Daoy (cell line): ENCODE measurements at places on chromosomes 2 and 18. TPM values are rescaled to one million over a fixed set of nuclear protein-coding genes. Genes with fewer than 3 reads are reported as not detected.

DNA sequence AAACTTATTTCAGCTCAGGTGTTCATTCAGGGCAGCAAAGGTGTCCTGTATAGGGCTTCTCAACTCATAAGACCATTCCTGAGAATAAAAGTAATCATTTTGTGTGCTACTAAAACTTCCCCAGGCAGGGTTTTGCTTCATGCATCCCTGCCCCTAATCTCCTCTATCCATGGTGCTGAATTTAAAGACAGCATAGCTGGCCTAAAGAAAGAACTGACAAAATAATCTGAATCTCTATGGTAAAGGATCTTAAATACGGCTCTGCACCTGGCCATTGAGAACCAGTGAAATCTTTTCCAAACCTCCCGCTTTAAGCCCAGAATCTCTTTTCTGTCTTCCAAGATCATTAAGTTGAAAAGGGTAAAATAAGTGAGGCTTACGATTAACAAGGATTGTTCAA is 292.1 kb upstream of the KLHL29 start:
- DNase-seq, result no peak

DNA sequence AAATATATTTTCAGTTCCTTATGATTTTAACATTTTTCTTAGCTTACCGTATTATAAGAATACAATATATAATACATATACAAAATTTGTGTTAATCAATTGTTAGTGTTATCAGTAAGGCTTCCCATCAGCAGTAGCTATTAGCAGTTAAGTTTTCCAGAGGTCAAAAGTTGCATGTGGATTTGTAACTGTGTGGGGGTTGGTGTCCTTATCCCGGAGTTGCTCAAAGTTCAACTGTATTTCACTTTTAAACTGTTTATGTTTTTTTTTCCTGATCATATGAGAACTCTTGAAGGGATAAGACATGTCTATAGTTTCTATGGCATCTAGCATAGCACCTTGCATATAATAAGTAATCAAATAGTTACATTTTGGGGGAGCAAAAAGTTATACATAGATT is 11.9 kb upstream of the MFSD6 start:
- no peak for DNase-seq

GRCh38 chr2:39240758-39241157 is 3.0 kb downstream of the CDKL4 start:
- no peak for DNase-seq

Gene CCDC68
- 0.18 and 3.5 TPM in 2 replicates for total RNA-seq

Gene G6PC2
- total RNA-seq, result not detected in 2 replicates

- DNase-seq, result no peak
These were observed 93.8 kb downstream of the PMAIP1 start for GRCh38 chr18:59993560-59993959.

Gene KIF5C
- total RNA-seq, result 3.2 and 5.1 TPM in 2 replicates

GRCh38 chr2:79191081-79191480 is 31.5 kb upstream of the REG3A start:
- no peak for DNase-seq

Gene HAUS1
- total RNA-seq, result 46.7 and 63.9 TPM in 2 replicates

Gene PAX8
- total RNA-seq, result 0.17 and 0.57 TPM in 2 replicates

DNA sequence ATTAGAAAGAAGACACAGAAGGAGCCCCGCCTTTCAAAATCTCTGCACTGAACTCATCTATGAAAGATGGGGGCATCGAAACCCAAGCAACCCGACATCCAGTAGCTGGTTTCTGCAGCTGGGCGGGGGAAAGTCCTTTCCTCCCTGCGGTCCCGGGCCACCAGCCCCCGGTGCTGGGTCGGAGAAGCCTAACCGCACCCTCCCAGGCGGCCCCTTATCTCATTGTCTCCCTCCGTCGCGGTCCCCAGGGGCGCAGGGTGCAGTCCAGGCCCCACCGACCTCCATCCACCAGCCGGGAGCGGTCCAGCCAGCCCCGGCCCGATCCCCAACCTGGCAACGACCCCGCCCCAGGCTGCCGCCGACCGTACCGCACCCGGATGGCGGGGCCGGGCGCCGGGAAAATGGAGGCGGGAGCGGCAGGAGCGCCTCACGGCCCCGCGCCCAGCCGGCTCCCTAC is 452 bp downstream of the RAPH1 start:
- DNase-seq, result no peak

- DNase-seq, result no peak
These were observed 20.1 kb upstream of the ALLC start for GRCh38 chr2:3637692-3638455.
